ENCODE measurements at places on chromosomes 5 and 9. TPM values are rescaled to one million over a fixed set of nuclear protein-coding genes. Genes with fewer than 3 reads are reported as not detected.

GRCh38 chr5:127867022-127867783 is 164.0 kb downstream of the CCDC192 start:
- H3K4me3 ChIP-seq: no peak overlapping the region
- no peaks in the 10 kb centered on the region for H3K4me1 ChIP-seq
- DNase-seq: no peak
- H3K27ac ChIP-seq: no peak overlapping the region
- H3K27me3 ChIP-seq: peaks cover 13% of the 10 kb centered on the region
- H3K36me3 ChIP-seq: no peaks in the 10 kb centered on the region

DNA sequence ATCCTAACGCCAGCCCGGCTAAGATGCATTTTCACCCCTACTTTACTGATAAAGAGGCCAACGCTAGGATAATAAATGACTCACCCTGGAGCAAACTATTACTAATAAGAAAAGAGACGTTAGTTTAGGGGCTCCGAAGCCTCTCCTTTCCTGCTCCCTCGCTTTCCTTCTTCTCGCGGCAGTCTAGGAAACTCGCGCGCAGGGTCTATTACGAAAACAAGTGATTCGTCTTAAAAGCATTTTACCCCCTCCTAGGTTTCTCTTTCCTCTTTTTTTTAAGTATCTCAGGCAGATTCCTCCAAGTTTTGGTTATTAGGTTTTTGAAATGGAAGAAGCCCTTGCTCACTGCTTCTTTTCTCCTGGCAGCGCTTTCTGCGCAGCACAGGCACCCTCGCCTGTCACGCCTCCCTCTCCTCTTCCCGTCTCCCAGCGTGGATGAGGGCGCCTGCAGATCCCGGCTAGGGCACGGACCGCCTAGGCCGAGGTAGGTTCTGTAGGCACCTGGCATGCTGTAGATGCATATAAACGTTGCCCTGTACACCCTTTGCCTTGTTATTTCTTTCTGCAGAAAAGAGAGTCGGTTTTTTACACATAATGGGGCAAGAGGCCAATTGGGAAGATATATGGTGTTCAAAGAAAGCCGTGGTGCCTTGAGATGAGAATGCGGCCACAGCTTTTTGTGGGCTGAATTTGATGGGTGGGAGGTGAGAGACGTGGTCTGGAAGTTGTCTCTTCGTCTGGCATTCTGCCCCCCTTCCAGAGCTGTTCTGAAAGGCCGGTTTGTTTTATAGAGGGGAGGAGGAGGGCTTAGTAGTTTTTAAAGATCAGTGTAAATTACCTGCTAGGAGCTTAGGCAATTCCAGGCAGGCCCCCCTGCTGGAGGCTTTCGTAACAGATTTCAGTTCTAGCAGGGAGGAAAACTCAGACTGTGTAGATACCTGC is 983 bp downstream of the GCNT1 start:
- H3K27me3 ChIP-seq: no peaks in the 10 kb centered on the region
- H3K4me1 ChIP-seq: peaks cover 36% of the 10 kb centered on the region
- peak overlapping the region; percentile 95 for H3K4me3 ChIP-seq
- H3K27ac ChIP-seq: peak overlapping the region; percentile 76

DNA sequence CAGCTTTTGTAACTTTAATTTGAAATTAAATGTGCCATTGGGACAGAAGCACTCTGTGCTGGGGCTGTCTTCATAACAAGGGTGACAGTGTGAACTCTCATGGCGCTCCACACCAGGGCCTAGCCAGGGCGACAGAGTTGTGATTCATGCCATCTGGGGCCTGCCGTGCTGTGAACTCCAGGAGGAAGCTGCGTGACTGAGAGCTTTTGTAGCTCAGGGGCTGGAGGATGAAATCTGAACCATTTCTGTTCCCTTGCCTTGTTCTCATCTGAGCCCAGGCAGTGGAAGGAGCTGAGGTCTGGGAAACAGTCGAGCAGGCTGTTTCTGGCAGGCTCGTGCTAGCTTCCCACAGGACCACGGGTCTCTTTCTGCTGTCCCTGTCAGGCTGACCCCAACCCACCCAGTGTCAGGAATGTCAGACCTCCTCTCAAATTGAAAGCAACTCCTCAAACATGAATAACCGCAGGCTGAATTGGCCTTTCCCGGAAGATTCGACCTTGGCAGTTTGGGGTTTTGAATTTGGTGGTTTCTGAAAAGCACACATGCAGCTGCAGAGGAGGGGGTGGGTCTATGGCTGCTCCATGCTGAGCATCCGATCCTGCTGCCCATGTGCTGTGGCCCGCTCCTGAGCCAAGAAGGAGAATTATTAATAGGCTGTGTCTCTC is 69.2 kb upstream of the RPS23 start:
- peak overlapping the region; percentile 35 for H3K27ac ChIP-seq
- DNase-seq: no peak
- H3K27me3 ChIP-seq: no peaks in the 10 kb centered on the region
- peaks cover 16% of the 10 kb centered on the region for H3K4me1 ChIP-seq

The TSSK1B gene
- not detected for total RNA-seq

DNA sequence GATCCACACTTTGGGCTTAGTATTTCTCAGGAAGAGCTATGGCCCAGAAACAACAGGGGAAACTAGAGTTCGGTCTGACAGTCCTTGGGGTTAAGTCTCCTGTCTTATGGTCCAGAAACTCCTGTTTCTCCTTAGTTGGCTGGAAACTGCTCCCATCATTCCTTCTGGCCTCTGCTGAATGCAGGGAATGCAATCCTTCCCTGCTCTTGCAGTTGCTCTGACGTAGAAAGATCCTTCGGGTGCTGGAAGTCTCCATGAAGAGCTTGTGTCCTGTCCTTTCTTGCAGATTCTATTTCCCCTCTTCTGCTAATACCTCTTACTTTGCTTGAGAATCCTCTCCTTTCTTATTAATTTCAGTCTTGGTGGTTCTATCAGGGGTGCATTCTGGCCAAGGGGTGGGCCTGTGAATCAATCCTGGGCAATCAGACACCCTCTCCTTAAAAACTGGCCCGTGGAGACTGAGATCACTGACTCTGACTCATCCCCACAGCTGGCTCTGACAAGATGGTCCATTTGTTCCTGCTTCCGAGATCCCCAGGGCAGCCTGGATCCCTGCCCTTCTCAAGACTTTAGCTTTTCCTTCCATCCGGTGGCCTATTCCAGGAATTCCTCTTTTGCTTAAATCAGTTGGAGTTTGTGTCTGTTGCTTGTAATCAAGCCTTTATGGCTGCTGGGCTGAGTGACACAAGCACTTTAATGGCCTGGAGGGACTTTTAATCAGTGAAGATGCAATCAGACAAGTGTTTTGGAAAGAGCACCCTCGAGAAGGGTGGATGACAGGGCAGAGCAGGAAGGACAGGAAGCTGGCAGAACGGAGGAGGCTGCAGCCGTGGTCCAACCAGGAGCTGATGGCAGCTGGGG is 23.7 kb downstream of the PTGS1 start:
- no peak for DNase-seq
- no peaks in the 10 kb centered on the region for H3K36me3 ChIP-seq
- no peak overlapping the region for H3K27ac ChIP-seq
- no peak overlapping the region for H3K4me3 ChIP-seq

The NEUROG1 gene
- total RNA-seq: not detected

DNA sequence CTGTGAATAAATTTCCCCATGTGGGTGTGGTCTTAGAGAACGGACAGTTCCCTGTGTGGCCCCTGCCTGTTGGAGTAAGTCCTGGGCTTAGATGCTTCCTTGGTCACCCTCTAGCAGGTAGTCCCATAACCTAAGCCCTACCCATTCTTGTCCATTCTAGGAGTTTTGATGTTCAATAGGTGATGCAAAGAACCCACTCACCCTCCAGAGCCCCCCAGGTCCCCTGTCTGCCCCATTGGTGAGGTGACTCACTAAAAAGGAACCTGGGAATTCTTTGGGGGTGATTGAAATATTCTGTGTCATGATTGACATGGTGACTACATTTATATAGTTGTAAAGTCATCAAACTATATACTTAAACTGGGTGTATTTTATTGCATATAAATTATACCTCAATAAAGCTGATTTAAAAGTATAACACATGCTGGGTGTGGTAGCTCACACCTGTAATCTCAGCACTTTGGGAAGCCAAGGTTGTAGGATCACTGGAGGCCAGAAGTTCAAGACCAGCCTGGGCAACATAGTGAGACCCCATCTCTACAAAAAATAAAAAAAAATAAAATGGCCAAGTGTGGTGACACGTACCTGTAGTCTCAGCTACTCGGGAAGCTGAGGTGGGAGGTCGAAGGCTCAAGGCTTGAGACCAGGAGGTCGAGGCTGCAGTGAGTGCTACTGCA is 20.8 kb upstream of the GTF3C5 start:
- no peaks in the 10 kb centered on the region for H3K36me3 ChIP-seq
- no peaks in the 10 kb centered on the region for H3K4me1 ChIP-seq
- no peak overlapping the region for H3K27ac ChIP-seq
- DNase-seq: no peak
- no peak overlapping the region for H3K4me3 ChIP-seq

The CAMK2A gene
- total RNA-seq: not detected

DNA sequence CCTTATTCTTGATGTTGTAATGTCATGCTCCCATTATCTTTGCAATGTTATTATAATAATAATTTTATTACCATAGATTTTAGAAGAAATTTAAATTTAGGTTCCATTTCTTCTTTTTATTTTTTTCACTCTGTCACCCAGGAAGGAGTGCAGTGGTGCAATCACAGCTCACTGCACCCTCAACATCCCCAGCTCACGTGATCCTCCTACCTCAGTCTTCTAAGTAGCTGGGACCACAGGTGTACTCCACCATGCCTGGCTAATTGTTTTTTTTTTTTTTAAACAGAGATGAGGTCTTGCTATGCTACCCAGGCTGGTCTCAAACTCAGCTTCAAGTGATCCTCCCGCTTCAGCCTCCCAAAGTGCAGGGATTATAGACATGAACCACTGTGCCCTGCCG is 11.9 kb downstream of the ZFR start:
- peaks cover 21% of the 10 kb centered on the region for H3K4me1 ChIP-seq
- no peak overlapping the region for H3K4me3 ChIP-seq
- H3K27me3 ChIP-seq: no peaks in the 10 kb centered on the region
- no peak overlapping the region for H3K27ac ChIP-seq
- no peak for DNase-seq

- H3K4me3 ChIP-seq: no peak overlapping the region
- H3K27me3 ChIP-seq: no peaks in the 10 kb centered on the region
- no peaks in the 10 kb centered on the region for H3K36me3 ChIP-seq
- no peak for DNase-seq
- H3K4me1 ChIP-seq: peaks cover 14% of the 10 kb centered on the region
Observed at GRCh38 chr5:138952962-138953361, 77.8 kb upstream of the LRRTM2 start.

- peaks cover 19% of the 10 kb centered on the region for H3K36me3 ChIP-seq
- H3K27me3 ChIP-seq: no peaks in the 10 kb centered on the region
- peak overlapping the region; percentile 68 for H3K27ac ChIP-seq
- DNase-seq: no peak
- peaks cover 40% of the 10 kb centered on the region for H3K4me1 ChIP-seq
Observed at GRCh38 chr5:126852841-126853271, 75.9 kb downstream of the LMNB1 start.

The MIGA2 gene
- 41.7 TPM for total RNA-seq

The COL15A1 gene
- not detected for total RNA-seq

DNA sequence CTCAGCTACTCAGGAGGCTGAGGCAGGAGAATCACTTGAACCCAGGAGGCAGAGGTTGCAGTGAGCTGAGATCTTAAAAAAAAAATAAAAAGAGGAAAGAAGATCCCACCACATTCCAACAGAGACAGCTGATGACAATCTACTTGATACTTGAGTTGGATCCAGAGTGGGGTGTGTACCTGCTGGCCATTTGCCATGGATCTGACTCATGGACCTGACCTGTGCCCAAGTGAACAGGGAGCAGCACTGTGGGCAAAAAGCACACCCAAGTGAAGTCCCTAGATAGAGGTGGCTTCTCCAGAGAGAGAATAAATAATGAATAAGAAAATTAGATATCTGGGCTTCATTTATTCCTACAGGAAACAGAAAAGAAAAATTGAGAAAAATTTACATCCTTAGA is 81.2 kb upstream of the MIER3 start:
- DNase-seq: no peak
- H3K27me3 ChIP-seq: peaks cover 26% of the 10 kb centered on the region
- no peaks in the 10 kb centered on the region for H3K36me3 ChIP-seq
- H3K27ac ChIP-seq: no peak overlapping the region
- H3K4me1 ChIP-seq: peaks cover 14% of the 10 kb centered on the region

The GFI1B gene
- not detected for total RNA-seq

DNA sequence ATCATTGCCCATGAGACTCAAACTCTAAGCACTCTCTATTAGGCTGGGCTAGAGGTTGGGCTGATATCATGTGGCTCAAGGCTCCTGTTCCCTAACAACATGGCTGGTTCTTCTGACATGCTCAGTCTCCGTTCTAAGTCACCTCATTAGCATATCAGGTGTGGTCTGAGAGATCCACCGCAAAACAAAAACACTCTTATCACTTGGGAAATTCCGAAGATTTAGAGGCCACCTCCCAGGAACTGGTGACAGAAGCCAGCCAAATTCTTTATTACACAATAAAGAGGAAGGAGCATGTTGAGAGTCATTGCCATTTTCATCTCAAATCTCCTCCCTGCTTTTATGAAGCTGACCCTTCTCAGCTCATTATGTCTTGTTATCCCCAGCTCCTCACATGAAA is 107.6 kb downstream of the MSX2 start:
- no peaks in the 10 kb centered on the region for H3K27me3 ChIP-seq
- H3K36me3 ChIP-seq: no peaks in the 10 kb centered on the region
- no peak for DNase-seq
- no peaks in the 10 kb centered on the region for H3K4me1 ChIP-seq

The FOXD4 gene
- not detected for total RNA-seq

DNA sequence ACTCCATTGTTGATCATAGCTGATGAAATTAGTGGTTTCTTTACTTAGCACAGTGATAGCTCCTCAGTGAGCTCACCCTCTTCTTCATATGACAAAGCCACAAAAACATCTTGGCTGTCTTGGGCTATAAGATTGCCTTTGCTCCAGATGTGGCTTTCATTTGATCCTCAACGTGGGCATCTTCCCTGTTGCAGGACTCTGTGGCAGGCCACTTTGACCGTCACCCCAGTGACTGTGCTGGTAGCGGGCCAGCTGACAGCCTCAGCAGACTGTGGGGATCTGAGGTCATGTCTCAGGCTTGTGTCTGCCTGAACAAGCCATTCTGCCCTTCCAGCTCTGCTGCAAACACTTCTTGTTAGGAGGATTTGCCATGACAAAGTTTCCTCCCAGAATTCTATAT is 422.2 kb downstream of the NR2F1-AS1 start:
- no peaks in the 10 kb centered on the region for H3K4me1 ChIP-seq
- no peaks in the 10 kb centered on the region for H3K27me3 ChIP-seq

The TMEM203 gene
- total RNA-seq: 34.9 TPM

DNA sequence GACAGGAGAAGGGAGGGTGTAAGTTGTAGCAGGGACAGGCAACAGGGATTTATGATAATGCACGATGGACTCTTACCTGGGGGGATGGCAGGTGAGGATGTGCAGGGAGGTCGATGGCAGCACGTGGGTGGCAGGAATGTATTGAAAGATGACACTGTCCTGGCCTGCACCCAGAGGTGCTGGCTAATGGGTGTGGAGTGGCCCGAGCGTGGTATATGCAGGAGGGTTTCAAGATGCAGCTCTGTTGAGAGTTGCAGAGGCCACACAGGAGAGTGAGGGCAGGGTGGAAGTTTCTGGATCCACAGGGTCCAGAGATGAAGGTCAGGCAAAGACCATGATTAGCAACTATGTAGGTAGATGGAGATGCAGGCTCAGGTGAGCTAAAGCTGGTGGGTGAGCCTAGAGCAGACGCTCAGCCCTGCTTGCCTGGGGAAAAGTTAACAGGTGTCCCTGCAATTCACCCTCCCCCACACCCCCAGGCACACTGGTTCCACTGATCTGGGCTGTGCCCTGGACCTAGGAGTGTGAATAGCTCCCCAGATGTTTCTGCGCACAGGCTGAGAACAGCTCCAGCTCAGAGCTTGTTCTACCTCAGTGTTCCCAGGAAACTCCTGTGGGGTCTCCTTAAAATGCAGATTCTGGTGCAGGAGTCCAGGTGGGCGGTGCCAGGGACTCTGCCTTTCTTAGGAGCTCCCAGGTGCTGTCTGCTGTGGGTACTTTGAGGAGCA is 21.5 kb upstream of the S1PR3 start:
- H3K27me3 ChIP-seq: peaks cover 13% of the 10 kb centered on the region
- H3K36me3 ChIP-seq: no peaks in the 10 kb centered on the region
- no peak overlapping the region for H3K4me3 ChIP-seq
- H3K27ac ChIP-seq: no peak overlapping the region
- H3K4me1 ChIP-seq: no peaks in the 10 kb centered on the region

Measured in activated T-helper 2 cell treated with anti-CD3 and anti-CD28 coated beads, Interferon-gamma antibody, Interleukin-2, Interleukin-4, amounts not matched to agents 10 μg/mL and 5 μg/mL and 100 μg/mL, durations not matched to agents 14 hours and 24 hours and 36 hours (primary cell).